ENCODE measurements at places on chromosomes 4 and X. TPM values are rescaled to one million over a fixed set of nuclear protein-coding genes. Genes with fewer than 3 reads are reported as not detected.

The KLHL15 gene
- 6.9 TPM for total RNA-seq

DNA sequence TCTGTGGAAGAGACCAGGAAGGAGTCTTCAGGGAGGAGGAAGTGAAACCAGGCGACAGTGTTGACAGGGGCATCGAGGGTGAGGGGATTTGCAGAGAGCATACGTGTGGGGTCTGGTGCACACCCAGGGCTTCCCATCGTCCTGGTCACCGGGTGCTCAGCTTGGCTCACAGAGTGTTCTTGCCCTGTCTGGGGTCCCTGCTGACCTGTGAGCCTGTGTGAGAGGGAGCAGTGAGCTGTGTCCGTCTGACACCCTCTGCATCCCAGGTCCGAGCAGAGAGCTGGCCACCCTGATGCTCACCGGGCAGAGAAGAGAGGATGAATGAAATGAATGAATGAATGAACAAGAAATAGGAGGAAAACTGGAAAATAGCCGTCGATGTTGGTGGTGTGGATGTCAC lies 46.5 kb downstream of the CPZ start:
- H3K4me1 ChIP-seq, result no peaks in the 10 kb centered on the region
- H3K36me3 ChIP-seq, result no peaks in the 10 kb centered on the region
- no peak overlapping the region for H3K4me3 ChIP-seq
- no peaks in the 10 kb centered on the region for H3K27me3 ChIP-seq

DNA sequence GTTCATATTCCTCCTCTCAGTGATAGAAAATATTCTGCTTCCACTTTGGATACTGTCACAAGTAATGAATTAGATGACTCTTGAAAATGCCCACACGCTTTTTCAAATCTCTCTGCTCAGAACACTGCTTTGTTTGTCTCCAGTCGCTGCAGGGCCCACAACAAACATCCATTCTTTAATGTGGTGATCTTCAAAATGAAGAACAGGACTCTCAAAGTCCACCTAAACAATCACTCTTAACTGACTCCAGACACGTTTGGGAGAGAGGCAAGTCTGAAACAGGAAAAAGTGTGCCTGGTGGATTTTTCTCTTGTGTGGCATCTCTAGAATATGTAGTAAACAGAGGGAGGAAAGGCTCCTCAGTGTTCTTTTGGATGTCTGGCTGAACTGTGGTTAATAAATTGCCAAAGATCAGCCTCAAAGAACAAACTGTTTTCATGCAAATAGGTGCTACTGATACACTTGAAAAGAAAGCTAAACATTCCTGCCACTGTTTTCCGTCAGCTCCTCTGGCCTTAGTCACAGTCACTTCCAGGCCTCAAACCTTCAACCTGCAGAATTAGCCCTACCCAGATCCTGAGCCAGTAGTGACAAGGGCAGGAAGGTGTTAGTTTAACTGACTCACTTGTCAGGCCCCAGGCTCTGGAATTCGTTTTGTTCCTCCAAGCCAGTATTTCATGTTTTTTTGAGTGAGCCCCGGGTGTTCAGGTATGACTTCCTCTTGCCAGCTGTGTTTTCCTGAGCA lies 259.6 kb upstream of the GPC4 start:
- H3K4me1 ChIP-seq, result no peaks in the 10 kb centered on the region
- H3K27me3 ChIP-seq, result no peaks in the 10 kb centered on the region
- DNase-seq, result no peak
- H3K4me3 ChIP-seq, result no peak overlapping the region

DNA sequence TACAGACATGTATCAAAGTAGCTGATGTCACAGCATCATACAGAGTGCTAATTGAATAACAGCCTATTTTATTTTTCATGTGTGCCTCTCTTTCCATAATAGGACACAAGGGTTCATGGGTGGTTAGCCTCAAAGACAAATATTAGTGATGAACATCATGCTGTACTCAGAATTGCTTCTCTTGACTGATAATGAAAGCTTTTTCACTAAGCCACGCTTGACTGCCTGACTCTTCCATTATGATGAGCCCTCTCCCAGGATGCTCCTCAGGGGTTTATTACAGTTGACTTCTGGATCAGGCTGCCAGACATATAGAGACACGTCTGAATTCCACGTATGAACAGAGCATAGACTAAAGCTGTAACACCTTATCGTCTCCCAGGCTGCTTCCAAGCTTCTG lies 2757.5 kb downstream of the PCDH7 start:
- no peaks in the 10 kb centered on the region for H3K27me3 ChIP-seq
- H3K4me3 ChIP-seq, result no peak overlapping the region
- no peaks in the 10 kb centered on the region for H3K36me3 ChIP-seq
- H3K27ac ChIP-seq, result no peak overlapping the region
- no peaks in the 10 kb centered on the region for H3K4me1 ChIP-seq
- no peak for DNase-seq

The FBXW7 gene
- total RNA-seq, result 63.3 TPM

GRCh38 chr4:52824603-52825459 lies 37.3 kb upstream of the RASL11B start:
- no peak overlapping the region for H3K4me3 ChIP-seq
- no peaks in the 10 kb centered on the region for H3K36me3 ChIP-seq
- H3K4me1 ChIP-seq, result no peaks in the 10 kb centered on the region
- peak overlapping the region; percentile 81 for H3K27ac ChIP-seq

The ARMCX1 gene
- total RNA-seq, result 28.2 TPM

GRCh38 chrX:29762006-29762405 lies 453.4 kb upstream of the MAGEB2 start:
- H3K4me3 ChIP-seq, result no peak overlapping the region
- no peaks in the 10 kb centered on the region for H3K27me3 ChIP-seq
- H3K36me3 ChIP-seq, result no peaks in the 10 kb centered on the region
- H3K4me1 ChIP-seq, result no peaks in the 10 kb centered on the region

DNA sequence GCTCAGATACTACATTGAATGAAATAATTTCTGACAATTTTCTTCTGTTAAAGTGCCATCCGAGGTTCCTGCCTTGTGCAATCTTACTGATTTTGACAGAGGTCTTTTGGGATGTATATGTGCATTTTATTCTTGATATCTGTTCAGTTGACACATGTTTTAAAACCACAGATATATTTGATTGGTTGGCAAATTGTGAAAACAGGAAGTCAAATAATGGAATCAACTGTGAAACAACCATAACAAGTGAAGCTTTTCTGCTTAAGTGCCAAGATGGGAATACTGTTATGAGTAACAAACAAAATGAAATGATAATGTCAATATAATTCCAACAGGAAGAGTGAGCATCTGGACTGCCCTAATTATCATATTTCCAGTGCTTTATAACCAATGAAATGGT lies 84.9 kb upstream of the TET2 start:
- no peaks in the 10 kb centered on the region for H3K27me3 ChIP-seq
- H3K36me3 ChIP-seq, result no peaks in the 10 kb centered on the region

The ARHGAP36 gene
- total RNA-seq, result not detected

The COX7B2 gene
- not detected for total RNA-seq

- H3K4me1 ChIP-seq, result peaks cover 59% of the 10 kb centered on the region
- H3K27ac ChIP-seq, result peak overlapping the region; percentile 98
- H3K36me3 ChIP-seq, result no peaks in the 10 kb centered on the region
- H3K4me3 ChIP-seq, result peak overlapping the region; percentile 86
Observed at GRCh38 chrX:24150051-24150790, 692 bp downstream of the ZFX start.

GRCh38 chr4:163139048-163139447 lies 27.6 kb downstream of the NAF1 start:
- H3K27me3 ChIP-seq, result no peaks in the 10 kb centered on the region
- H3K4me3 ChIP-seq, result no peak overlapping the region
- DNase-seq, result no peak
- no peaks in the 10 kb centered on the region for H3K4me1 ChIP-seq
- H3K36me3 ChIP-seq, result no peaks in the 10 kb centered on the region
- no peak overlapping the region for H3K27ac ChIP-seq

The NSUN7 gene
- total RNA-seq, result 2.1 TPM

GRCh38 chr4:174734181-174734580 lies 94.9 kb downstream of the GLRA3 start:
- no peak for DNase-seq
- H3K27me3 ChIP-seq, result no peaks in the 10 kb centered on the region
- no peak overlapping the region for H3K4me3 ChIP-seq
- no peak overlapping the region for H3K27ac ChIP-seq

DNA sequence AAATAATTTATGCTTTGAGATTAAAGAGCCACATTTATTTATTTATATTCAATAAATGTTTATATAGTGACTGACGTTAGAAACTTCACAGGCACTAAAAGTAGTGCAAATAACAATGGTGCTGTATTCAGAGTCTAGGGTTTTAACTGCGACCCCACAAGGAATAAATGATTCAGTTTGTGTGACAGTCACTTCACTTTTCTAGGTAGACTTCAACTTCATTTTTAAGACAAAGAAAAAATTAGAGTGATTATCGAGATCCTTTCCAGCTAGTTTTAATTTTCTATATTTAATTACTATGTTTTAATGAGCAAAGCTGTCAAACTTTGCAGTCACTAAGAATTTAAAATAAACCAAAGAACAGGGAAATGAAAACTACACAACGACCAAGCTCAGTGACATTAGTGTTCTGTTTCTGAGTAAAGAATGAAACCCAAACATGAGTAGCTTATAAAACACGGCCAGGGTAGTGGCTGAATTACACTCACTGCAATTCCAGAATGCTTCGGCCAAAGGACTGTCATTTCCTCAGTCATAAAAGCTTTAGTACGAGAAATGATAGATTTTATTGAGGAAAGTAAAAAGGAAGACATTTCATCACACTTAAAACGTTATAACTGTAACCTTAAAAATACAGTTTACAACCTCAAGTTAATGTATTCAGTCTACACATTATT lies 38.6 kb downstream of the ADGRA3 start:
- DNase-seq, result no peak
- no peak overlapping the region for H3K27ac ChIP-seq
- H3K4me1 ChIP-seq, result peaks cover 6% of the 10 kb centered on the region
- no peaks in the 10 kb centered on the region for H3K36me3 ChIP-seq
- no peaks in the 10 kb centered on the region for H3K27me3 ChIP-seq

GRCh38 chrX:69158166-69158980 lies 6.9 kb downstream of the PJA1 start:
- no peaks in the 10 kb centered on the region for H3K27me3 ChIP-seq
- peak; percentile 71 for DNase-seq
- H3K27ac ChIP-seq, result no peak overlapping the region
- H3K4me3 ChIP-seq, result no peak overlapping the region

- H3K4me3 ChIP-seq, result peak overlapping the region; percentile 76
- H3K27me3 ChIP-seq, result no peaks in the 10 kb centered on the region
- DNase-seq, result no peak
- H3K4me1 ChIP-seq, result peaks cover 5% of the 10 kb centered on the region
Observed at GRCh38 chrX:154486052-154486395, 391 bp downstream of the UBL4A start.

DNA sequence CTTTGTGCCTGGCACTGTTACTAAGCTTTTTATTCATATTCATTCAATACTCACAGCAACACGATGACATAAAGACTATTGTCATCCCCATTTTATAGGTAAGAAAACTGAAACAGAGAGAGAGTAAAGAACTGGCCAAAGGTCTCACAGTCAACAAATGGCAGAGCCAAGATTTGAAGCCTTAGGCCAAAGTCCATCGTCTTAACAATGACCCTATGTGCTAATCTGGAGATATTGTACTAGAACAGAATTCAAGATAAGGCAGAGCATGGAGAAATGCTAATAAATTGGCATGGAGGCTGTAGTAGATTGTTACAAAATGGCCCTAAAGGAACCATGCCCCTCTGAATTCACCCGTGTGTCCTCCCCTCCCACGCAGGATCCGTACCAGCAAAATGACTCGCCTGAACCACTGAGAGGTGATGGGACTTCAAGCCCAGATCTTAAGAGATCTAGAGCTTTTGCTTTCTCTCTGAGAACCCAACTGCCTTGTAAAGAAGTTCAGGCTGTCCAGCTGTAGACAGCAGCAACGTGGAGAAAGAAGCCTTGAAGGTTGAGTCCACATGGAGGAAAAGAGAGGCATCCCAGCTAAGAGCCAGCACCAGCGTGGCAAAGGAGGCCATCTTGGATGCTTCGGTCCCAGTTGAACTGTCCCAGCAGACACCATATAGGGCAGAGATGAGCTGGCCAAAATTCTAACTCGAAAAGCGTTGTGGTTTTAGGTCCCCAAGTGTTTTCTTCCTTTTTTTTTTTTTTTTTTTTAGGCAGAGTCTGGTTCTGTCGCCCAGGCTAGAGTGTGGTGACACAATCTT lies 52.8 kb upstream of the RBM47 start:
- no peak overlapping the region for H3K27ac ChIP-seq
- H3K27me3 ChIP-seq, result no peaks in the 10 kb centered on the region
- DNase-seq, result no peak
- no peak overlapping the region for H3K4me3 ChIP-seq

The FMR1NB gene
- not detected for total RNA-seq

The GNRHR gene
- not detected for total RNA-seq

GRCh38 chrX:133980832-133981588 lies 4.4 kb downstream of the GPC3 start:
- no peak overlapping the region for H3K27ac ChIP-seq
- no peaks in the 10 kb centered on the region for H3K4me1 ChIP-seq
- H3K4me3 ChIP-seq, result no peak overlapping the region
- no peak for DNase-seq
- H3K36me3 ChIP-seq, result no peaks in the 10 kb centered on the region

DNA sequence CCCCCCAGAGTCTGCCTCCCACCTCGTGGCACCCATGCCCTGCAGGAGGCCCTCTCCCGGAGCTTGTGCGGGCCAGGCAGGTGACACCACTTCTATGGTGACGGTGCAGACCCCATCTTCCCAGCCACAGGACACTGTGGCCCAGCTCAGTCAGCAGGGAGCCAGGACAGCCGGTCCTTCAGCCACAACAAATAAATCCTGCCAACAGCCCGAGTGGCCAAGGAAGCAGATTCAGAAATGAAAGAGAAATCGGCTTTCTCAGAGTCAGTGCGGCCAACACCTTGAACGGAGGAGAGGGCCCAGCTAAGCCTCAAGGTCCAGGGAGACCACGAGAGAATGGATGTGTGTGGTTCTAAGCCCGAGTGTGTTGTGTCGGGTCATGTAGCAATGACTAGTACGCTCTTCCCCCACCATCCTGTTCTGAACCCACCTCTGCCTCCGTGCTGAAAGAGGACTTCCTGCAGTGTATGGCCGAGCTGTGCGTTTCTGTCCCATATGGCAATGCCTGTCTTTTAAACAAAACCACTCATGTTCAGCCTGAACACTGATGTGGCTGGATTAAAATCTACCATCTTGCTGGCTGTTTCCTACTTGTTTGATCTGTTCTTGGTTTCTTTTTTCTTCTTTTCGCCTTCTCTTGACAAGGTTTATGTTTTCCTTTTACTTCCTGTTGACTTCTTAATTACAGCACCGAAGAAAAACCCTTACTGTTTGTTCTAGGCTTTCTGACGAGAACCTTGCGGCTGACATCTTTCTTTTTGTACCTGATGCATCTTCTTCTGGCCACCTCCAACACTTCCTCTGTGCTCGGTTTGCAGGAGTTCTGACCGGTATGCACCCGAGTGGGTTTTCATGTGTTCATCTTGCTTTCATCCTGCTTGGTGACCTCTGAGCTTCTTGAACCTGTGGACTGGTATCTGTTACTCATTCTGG lies 53.1 kb downstream of the GAK start:
- no peaks in the 10 kb centered on the region for H3K4me1 ChIP-seq
- no peaks in the 10 kb centered on the region for H3K27me3 ChIP-seq
- no peak for DNase-seq
- H3K27ac ChIP-seq, result no peak overlapping the region

All from tibial nerve (tissue), 4 donors.